Stimulated activated CD4-positive, alpha-beta T cell treated with anti-CD3 and anti-CD28 coated beads, Interleukin-15, amount 100 ng/mL, for 48 hours (primary cell): ENCODE measurements at places on chromosomes 4 and X.

DNA sequence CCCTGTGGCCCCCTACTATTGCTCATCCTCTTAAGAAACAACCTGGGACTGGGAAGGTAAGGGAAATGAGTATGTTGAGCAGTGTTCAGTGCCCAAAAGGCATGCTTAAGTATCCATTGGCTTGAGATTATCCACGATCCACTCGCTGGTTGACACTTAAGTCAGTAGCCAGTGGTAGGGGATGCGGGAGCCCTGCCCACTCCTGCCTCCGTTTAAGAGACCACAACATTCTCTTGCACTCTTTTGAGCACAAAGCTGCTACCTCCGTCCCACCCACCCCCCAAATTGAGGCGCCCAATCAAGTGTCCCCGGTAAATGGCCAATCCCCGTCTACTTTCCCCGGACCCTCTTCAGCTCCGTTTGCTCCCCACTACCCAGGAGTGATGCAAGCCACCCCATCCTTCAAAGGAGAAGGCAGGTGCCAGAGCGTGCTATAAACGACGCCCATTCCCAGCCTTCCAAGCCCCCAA is 25.0 kb downstream of the UTP14A start:
- DNase-seq, result no peak

DNA sequence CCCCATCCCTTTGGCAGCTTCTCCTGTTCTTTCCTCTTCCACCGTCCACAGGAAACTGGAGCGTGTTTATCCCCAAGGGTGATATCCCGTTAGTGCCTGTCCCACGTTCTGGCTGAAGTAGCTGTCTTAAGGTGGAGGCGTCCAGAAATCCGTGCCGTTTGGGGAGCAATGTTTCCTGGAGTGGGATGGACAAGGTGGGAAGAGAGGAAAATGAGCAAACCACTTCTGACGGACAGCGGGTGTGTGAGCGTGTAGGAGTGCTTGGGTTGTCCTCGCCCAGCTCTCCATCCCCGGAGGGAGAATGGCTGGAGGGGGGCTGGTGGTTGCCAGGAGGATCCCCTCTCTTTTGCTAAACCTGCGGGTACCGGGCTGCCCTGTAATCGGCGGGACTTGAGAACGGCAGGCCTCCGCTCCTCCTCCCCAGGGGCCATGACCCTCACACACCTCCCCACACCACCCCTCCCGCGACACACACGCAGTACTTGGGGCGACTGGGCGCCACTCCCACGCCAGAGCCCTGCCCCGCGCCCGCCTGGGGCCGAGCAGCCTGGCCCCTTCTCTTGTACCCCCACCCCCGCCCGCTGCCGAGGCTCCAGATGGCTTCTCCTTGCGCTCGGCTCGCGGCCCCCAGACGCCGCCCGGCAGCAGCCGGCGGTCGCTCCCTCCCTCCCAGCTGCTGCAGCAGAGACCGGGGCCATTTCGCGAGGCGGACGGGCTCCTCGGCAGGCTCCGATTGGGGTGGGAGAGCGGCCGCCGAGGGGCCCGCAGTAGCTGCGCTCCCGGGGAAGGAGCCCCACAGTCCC is 13.9 kb upstream of the PRDM8 start:
- no peak for DNase-seq

DNA sequence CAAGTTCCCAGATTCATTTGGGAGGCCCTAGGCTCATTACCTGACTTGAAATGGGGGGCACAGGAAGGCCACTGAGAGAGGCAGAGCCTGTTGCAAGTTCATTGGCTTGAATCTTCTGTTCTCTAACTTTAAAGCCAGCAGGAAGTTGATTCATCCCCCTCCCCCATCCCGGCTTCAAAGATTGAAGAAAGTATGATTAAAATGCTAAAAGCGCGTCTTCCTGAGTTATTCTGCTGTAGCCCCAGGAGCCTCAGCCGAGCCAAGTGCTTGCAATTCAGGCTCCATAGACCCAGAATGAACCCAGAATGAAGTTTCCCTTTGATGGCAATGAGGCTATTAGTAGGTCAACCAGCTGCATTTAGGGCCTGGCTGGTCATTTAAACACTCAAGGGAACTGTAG is 14.7 kb downstream of the CHST7 start:
- no peak for DNase-seq

DNA sequence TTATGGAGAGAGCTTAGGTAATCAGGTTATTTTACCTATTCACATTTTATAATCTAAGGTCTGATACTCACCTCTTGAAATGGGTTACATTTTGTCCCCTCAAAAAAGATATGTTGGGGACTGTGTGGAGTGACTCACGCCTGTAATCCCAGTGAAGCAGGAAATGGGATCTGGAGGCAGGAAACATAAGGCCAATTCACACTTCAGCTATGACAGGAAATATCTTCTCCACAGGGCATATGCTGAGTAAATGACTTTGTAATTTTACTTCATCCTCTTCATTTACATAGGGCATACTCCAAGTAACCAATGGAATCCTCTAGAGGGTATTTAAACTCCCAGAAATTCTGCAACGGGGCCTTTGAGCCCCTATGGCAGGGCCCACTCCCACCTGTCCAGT is 54.8 kb upstream of the ZMAT1 start:
- DNase-seq, result no peak

GRCh38 chr4:59945277-59945676 is 1254.8 kb upstream of the ADGRL3 start:
- no peak for DNase-seq

DNA sequence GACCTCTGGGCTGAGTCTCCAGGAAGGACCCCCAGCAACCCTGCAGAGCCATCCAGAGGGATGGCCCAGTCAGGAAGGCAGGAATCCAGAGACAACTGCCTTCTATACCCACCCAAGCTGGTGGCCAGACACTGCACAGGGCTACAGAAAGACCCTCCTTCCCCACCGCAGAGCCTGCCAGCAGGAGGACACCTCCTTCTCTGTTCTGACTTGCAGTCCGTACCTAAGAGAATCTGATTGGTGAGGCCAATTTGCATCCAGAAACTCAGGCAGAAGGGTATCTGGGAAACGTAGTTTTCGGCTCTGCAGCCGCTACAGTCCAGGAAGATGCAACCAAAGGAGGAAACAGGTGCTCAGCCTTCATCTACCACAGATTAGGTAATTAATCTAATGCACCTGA is 155.4 kb upstream of the FRG1 start:
- no peak for DNase-seq

GRCh38 chrX:618761-619450 is 11.7 kb upstream of the SHOX start:
- no peak for DNase-seq

DNA sequence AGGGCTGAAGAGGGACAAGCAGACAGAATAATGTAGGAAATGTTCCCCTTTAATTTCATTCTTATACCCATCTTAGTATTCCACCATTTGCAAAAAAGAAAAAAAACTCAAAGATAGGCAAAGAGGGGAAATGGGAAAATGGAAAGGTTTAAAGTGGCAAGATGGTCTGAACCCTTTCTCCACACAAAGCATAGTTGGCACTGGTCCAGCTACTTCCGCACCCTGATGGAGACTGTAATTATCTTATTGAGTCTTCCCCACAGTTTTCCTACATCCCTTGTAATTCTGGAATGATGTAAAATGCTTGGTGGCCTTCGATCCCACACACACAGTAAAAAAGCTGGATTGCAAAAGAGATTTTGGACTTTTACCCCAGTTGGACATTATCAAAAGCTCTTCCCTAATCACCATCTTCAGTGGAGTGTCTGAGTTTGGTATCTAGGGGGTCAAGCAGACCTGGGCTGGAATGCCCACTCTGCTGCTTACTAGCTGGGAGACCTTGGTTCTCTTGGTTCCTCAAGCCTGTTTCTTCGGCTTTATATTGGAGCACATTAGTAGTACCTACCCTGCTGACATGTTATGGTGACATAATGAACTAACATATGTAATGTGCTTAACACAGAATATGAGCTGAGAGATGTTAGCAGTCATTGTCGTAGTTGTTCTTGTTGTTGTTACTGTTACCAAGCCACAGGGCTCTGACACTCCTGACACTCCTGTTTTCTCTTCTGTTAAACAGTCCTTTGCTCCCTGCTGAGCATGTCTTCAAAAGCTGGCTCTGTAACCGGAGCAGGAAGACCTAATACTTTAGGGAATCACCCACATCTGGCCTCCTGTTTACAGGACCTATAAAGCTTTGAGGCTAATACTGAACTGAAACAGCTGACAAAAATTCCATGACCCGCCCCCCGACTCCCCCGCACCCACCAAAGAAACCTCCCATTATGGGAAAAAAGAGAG is 4.7 kb downstream of the SRPX2 start:
- DNase-seq, result no peak

DNA sequence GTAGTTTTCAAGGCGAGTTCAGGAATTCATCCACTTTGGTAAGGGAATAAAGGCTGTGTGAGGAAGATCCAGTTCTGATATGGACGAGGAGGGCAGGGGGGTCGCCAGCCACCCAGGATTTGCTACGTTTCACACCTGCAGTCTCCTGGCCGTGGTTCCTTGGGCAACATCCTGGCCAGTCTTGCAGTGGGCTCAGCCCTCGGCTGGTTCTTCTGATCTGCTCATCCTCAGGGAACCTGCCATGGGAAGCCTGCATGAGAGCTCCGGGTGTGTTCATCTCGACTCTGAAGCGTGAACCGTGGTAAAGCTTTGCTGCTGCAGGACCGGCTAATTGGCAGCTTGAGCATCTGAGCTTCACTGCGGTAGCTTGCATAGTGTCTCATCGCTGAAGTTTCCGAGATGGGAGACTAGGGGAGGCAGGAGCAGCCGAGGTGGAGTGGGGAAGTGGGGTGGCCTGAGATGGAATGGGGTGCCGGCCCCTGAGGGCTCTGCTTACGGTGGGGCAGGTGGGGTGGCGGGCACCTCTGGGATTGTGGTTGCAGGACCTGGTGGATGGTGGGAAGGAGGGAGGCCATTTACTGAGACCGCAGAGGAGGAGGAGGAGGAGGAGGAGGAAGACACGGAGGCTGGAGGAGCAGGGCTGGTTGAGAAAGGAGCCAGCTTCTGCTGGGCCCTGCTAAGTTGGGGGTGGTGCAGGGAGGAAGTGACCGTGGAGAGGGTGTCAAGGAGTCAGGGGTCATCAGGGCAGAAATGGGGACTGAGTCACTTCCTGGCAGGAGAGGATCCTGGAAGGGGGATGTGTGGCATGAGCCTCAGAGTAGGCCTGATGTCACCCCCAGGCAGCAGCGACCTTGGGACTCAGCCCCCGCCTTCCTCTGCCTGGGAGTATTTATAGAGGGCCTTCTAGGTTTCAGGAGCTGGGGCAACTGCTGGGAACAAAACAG is 213.1 kb upstream of the PSAPL1 start:
- no peak for DNase-seq

GRCh38 chr4:93761286-93761685 is 67.3 kb upstream of the ATOH1 start:
- DNase-seq, result no peak

- DNase-seq, result no peak
Observed at GRCh38 chrX:130756233-130756632, 146.8 kb downstream of the ENOX2 start.

- DNase-seq, result no peak
Observed at GRCh38 chr4:78288327-78288726, 231.2 kb downstream of the FRAS1 start.

DNA sequence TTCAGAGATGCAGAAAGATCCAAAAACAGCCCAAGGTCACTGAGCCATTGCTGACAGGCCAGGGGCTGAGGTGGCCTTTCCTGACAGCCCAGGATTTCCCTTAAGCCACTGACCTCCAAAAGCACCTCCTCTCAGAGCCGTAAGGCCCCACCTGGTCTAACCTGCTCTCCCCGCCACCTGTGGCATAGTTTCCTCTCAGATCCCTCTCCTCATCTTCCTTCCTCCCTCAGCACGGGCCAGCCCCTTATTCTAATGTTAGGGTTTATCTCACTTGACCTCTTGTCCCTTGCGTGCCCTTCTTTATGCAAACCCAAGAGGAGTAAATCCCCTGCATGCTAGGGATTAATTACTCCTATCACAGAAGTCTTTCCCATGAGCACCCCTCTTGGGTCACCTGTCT is 113.0 kb downstream of the RBM47 start:
- DNase-seq, result no peak

- no peak for DNase-seq
Observed at GRCh38 chrX:54030329-54030728, 13.9 kb downstream of the PHF8 start.

GRCh38 chrX:135015523-135016245 is 6.7 kb downstream of the RTL8B start:
- no peak for DNase-seq

GRCh38 chrX:81278616-81279015 is 76.7 kb downstream of the SH3BGRL start:
- no peak for DNase-seq
